ENCODE measurements at places on chromosomes 1 and 21. TPM values are rescaled to one million over a fixed set of nuclear protein-coding genes. Genes with fewer than 3 reads are reported as not detected.
A peak's percentile ranks its signal among the peaks of the same experiment; 100 is the strongest.

- DNase-seq: no peak
These were observed 4.4 kb downstream of the TFF2 start for GRCh38 chr21:42346441-42346840.

DNA sequence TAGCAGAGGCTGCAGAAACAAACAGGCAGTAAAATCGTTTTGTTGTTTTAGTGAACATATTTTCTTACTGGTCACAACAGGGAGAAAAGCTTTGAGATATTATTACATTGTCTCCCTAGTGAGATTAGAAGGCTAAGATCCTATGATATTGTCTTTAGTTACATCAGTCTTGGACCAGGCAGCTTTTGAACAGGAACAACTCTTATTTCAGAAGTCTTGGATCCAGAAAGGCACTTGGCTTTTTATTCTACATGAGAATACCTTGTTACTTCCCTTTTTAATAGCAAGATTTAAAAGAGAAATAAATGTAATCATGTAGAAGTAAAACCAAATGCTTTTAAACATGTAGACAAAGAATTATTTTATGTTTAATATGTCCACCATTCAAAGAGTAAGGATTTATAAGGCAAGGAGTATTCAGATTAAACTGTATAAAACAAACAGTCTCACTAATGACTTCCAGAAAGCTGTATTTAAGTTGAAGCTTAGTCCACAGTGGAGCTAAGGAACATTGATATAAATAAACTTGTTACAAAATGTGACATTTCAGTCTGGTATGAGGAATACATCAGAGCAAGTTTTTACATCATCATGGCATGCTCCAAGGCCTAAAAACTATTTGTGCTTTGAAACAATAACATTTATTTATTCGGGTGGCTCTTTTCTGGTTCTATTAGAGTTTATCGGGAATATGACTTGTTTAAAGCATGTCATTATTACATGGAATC lies 72.2 kb downstream of the PHTF1 start:
- DNase-seq: no peak

Gene CELA3A
- total RNA-seq: not detected

DNA sequence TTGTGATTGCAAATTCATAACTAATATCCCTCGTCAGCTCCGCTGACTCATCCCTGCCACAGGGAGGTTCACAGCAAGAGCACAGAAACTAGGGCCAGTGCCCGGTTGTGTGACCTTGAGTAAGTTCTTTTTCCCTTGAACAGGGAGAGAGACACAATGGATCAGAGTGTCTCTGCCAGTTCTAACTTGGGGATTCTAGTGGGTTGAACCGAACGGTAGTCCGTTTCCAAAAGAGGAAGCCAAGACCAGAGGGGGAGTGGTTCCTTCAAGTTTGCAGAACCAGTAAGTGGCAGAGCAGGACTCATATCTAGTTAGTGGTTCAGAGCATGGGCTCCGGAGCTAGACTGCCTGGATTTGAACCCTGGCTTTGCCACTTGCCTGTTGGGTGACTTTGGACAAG lies 4.9 kb upstream of the SHISA4 start:
- DNase-seq: no peak

DNA sequence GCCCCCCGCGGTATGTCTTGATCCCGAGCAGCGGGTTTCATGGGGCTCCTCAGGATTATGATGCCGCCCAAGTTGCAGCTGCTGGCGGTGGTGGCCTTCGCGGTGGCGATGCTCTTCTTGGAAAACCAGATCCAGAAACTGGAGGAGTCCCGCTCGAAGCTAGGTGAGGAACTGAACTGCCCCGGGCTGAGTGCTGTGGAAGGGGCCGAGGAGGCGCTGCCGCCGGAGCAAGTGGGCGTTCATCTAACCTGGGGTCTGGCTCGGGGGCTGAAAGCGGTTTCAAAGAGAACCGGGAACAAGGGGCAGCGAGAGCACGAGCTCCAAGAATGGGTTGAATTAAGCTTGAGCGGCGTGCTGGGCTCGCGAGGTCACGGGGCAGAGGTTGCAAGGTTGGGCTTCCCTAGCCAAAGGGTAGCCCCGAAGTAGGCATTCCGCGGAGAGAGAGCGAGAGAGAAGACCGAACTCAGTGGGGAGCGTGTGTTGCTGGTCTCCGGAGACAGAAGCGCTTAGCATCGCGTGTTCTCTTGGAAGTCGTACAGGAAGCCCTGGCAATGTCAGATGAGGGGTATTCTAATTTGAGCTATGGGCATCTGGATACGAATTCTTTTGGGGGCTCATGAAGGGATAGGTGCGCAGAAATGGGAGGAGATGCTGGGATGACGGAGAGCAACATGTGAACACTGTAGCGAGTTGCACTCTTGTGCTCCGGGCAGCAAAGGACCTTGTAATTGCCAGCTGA lies 732 bp downstream of the HS2ST1 start:
- DNase-seq: peak; percentile 65

Gene GBP3
- total RNA-seq: 36.6 TPM

Gene FCRL2
- total RNA-seq: not detected

- DNase-seq: no peak
These were observed 36.3 kb downstream of the DHCR24 start for GRCh38 chr1:54850737-54851136.

- no peak for DNase-seq
These were observed 163.2 kb upstream of the COL6A1 start for GRCh38 chr21:45818276-45818903.

DNA sequence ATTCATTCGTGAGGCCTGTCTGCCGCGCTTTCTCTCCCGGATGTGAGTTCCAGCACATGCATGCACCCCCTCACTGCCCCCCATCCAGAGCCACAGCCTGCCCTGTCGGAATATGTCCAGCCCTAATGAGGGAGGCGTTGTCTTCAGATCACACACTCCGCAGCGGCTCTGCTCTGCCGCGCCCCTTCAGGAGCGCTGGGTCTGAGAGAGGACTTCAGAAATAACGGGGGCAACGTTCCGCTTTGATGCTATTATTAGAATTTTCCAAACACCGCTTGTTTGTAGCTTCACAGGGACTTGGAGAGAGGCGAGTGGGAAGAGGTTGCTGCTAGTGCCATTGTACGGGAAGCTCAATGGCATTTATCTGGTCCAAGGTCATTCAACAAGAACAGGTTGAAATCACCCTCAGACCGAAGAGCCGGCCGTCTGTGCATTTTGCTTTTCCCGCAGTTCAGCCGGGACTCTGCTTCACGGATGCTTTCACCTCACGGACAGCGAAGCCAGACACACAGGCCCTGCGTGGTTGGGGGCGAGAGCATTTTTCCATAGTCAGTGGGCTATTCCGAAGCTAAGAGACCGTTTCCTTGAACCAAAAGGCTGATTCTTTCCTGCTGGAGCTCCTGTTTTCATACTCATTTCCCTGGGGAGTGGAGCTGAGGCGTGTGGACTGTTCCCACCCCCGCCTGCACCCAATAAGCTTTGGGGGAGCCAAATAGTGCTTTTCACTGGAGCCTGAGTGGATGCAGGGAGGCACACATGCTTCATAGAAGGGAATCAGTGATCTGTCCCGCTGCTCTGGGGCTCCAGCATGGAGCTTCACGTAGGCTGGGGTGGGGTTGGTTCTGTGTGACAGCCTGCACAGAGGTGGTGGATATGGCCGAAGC lies 69.7 kb downstream of the GALNT2 start:
- DNase-seq: no peak

- no peak for DNase-seq
These were observed 35.6 kb upstream of the UTS2 start for GRCh38 chr1:7888248-7889081.

GRCh38 chr1:184533915-184534314 lies 147.1 kb downstream of the C1orf21 start:
- no peak for DNase-seq

DNA sequence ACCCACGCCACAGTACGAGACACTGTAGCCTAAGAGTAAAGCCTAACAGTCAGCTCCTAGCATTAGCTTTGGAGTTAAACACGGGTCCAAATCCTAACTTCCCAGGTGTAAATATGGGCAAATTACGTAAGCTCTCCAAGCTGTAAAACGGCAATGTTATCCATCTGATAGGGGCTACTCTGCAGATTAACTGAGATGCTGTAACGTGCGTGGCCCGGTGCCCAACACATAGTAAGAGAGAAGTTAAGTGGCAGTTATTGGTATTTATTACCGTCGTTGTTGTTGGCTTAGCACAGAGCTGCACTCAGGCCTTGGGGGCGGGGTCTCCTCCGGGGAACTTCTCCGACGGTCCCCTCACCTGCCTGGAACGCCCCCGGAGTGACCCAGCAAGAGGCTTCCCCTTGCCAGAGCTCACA lies 457 bp downstream of the TRAPPC3 start:
- no peak for DNase-seq

Gene HES4
- not detected for total RNA-seq

DNA sequence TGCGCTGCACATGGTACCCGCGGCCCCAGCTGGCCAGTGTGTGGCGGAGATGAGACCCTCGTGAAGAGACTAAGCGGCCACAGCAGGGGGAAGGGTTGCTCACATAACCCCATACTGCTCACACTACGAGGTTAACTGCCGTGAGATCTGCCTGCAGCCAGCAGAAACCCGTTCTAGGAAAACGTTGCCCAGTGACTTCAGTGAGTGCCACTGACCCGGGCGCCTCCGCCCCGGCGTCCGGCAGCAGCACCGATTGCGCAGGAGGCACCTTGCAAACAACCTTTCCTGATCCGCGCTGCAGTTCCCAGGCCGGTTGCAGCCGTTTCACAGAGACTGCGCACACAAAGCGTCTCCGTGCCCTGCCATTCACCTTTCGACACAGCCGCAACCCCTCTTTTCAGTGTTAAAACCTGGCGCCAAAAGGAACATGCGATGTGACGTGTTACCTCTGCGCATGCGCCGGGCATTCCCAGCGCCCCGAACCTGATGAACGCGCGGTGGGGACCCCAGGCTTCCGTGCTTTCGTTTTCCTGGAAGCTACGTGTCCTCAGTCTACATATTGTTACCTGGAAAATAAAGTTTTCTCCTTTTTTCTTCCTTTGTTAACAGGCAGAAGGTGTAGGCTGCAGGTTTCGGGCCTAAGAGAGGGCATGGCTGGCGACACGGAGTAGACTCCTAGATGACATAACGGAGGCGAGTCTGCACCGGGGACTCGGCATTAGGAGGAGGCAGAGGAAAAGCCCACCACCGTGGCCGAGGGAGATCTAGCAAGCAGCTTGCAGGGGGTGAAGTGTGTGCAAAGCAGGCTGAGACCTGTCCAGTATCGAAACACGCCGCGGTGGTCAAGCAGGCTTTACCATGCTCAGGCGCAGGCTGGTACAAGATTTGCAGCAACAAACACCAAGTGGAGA lies 8.9 kb downstream of the VPS26C start:
- DNase-seq: peak; percentile 82

- DNase-seq: no peak
These were observed 920 bp downstream of the MTHFR start for GRCh38 chr1:11804666-11805421.

Gene NPHS2
- total RNA-seq: not detected

Gene S100A11
- 239 TPM for total RNA-seq

DNA sequence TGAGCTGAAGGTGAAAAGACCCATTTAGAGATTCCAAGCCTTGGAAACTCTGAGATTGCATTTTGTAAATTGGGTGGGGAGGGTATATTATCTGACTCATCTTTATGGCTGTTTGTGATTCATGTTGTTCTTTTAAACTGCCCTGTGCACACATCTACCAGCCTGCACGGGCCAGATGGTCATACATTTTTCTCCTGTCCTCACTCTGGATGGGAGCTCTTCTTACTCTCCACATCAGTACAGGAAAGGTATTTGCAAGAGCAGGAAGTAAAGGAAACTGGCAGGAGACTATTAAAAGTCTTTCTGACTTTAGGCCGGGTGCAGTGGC lies 14.3 kb upstream of the NMNAT2 start:
- no peak for DNase-seq

DNA sequence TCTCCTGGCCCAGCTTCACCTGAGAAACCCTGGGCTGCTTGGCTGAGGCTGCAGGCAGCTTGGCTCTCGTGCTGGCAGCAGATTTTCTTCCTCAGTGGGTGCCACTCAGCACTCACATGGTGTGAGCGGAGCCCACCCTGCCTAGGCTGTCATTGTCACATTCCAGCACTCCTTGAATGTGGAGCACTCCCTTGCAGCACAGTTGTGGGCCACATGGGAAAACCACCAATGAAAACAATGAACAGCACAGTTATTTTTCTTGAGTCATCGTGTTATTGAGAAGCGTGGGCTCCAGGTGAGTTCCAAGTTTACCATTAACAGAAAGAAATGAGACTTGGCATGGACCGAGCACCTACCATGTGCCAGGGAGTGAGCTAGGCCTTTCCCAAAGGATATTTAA lies 27.2 kb upstream of the TRIM67 start:
- no peak for DNase-seq

GRCh38 chr1:20099533-20099932 lies 19.8 kb downstream of the PLA2G2D start:
- peak; percentile 25 for DNase-seq

DNA sequence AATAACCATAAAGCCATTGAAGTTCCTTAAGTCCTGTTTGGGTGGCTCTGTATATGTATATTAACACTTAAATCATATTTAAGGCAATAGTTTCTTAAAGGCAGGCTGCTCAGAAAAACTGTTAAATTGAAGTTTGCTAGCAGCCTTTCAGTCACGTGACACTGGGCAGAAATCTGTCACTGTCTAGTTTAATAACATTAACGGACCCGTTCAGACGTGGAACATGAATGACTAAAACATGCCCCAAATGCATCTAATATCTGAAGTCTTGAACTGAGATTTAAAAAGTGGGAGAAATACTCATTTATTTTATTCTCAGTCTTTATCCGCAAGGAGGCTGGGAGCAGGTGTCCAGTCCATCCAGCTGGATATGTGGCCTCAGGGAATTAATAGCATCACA lies 3.3 kb upstream of the SPATA1 start:
- DNase-seq: no peak

Gene DEPDC1
- 20.9 TPM for total RNA-seq

GRCh38 chr1:211843018-211843417 lies 12.5 kb upstream of the LPGAT1 start:
- DNase-seq: no peak

GRCh38 chr1:186829686-186830587 lies 1.2 kb downstream of the PLA2G4A start:
- DNase-seq: no peak

- DNase-seq: no peak
These were observed 3.5 kb downstream of the PEX10 start for GRCh38 chr1:2408859-2409276.

Gene BEST4
- total RNA-seq: 0.47 TPM

DNA sequence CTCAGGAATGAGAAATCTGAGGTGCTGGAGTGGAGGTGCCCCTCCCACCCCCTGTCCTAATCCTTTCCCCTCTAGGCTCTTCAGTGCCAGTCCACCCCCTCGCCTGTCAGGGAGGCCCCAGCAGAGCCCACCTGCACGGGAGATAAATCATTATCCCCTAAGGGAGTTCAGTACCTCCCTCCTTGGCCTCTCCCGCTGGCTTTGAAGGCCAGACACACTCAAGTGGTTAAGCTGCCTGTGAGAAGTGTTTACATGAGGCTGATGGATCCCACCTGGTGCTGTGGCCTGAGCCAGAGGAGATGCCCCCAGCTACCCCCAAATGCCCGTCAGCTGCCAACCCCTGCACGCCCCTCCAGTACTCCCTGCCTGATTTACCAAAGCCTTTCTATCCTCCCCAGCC lies 3.7 kb downstream of the RSPO1 start:
- no peak for DNase-seq

DNA sequence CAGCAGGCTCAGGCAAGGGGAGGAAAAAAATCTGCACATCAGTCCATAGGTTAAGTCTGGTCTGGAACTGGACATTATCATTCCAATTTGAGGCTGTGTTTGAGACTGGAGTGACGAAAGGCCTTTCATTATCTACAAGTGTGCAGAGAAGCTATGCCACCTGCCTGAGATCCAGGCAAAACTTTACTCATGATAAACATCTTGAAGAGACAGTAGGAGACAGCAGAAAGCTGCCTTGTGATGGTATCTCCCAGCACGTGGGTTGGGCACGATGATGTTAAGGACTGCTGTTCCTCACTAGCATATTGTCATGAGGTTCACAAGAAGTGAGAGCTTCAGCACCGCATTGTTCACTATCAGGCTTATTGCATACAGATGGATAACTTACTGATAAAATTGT lies 126.4 kb downstream of the PLXNA2 start:
- no peak for DNase-seq

All from natural killer cell treated with Interleukin-12 subunit alpha and Interleukin-12 subunit beta and Interleukin-15 and Interleukin-18, amount 100 ng/mL, for 72 hours (primary cell).